NCI-H226 (cell line): ENCODE measurements at places on chromosomes 13 and 19.

- no peak for DNase-seq
These were observed 11.9 kb downstream of the PEAK3 start for GRCh38 chr19:2270157-2270422.

DNA sequence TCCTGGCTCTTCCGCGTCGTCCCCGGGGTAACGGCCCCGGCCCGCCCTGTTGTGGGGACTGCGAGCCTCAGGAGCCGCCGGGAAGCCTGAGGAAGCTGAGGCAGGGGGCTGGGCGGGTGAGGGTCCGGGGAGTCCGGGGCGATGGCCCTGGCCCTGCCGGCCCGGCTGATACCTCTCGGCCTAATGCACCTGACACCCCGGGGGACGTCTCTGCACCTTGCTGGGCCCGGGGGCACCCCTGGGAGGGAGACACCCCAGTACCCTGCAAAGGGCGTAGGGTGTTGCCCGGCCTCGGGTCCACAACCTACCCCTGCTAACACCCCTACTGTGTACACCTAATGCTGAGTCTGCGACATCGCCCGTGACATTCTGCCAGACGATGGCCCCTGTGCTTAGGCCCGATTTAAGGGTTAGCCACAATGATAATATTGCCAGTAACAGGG lies 410 bp downstream of the PIN1 start:
- DNase-seq, result no peak

- no peak for DNase-seq
These were observed 512 bp downstream of the RPS19 start for GRCh38 chr19:41860419-41861115.

- DNase-seq, result no peak
These were observed 6.7 kb downstream of the FGF14 start for GRCh38 chr13:102395174-102395573.

- no peak for DNase-seq
These were observed 86.5 kb downstream of the KCTD12 start for GRCh38 chr13:76799696-76800095.

DNA sequence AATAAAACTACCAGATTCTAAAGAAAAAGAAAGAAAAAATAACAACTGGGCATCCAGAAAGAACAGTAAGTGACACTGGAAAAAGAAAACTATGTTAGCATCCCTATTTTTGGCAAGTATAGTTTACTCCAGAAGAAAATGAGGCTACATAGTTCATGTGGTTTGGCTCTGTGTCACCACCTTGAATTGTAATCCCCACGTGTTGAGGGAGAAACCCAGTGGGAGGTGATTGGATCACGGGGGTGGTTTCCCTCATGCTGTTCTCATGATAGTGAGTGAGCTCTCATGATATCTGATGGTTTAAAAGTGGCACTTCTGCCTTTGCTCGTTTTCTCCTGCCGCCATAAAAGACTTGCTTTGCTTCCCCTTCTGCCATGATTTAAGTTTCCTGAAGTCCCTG lies 76.9 kb downstream of the ITGBL1 start:
- DNase-seq, result peak; percentile 73

GRCh38 chr13:102327119-102327617 lies 74.7 kb downstream of the FGF14 start:
- DNase-seq, result no peak

- DNase-seq, result no peak
These were observed 9.8 kb downstream of the PNPLA6 start for GRCh38 chr19:7545300-7545699.

- no peak for DNase-seq
These were observed 150.2 kb upstream of the VSTM2B start for GRCh38 chr19:29375429-29376119.

- DNase-seq, result no peak
These were observed 12.4 kb upstream of the CACNG7 start for GRCh38 chr19:53896682-53897081.

GRCh38 chr19:16002406-16003384 lies 53.9 kb downstream of the OR10H4 start:
- DNase-seq, result no peak

- DNase-seq, result no peak
These were observed 121.1 kb downstream of the FLT1 start for GRCh38 chr13:28373810-28374209.

- no peak for DNase-seq
These were observed 1.6 kb upstream of the KANK2 start for GRCh38 chr19:11198769-11199424.

DNA sequence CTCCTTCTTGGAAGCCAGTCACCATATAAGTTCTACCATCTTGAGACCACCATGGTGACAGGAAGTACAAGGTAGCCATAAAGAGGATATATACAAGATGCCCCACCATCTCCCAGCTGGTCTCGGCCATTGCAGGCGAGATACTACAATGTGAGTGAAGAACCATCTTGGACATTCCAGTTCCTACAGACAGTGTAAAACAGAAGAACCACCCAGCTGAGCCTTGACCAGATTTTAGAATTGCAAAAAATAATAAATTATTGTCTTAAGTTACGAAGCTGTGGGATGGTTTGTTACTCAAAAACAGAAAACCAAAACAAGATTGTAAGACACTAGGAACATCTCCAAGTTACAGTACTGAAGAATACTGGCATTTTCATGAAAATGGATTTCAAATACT lies 43.6 kb downstream of the DOCK9 start:
- no peak for DNase-seq

DNA sequence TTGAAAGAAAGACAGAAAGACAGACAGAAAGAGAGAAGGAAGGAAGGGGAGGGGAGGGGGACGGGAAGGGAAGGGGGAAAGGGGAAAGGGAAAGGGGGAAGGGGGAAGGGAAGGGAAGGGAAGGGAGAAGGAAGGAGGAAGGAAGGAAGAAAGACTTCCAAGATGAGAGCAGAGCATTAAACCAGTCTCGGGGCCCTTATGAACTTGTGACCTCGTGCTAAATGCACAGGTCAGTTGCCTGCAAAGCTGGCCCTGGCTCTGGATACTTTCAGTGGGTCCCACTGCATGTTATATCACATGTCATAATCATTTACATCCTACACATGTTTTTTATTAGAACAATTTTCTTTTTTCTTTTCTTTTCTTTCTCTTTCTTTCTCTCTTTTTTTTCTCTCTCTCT lies 24.2 kb upstream of the ABCC4 start:
- DNase-seq, result no peak

- no peak for DNase-seq
These were observed 577.2 kb downstream of the MYO16 start for GRCh38 chr13:109206616-109207015.

DNA sequence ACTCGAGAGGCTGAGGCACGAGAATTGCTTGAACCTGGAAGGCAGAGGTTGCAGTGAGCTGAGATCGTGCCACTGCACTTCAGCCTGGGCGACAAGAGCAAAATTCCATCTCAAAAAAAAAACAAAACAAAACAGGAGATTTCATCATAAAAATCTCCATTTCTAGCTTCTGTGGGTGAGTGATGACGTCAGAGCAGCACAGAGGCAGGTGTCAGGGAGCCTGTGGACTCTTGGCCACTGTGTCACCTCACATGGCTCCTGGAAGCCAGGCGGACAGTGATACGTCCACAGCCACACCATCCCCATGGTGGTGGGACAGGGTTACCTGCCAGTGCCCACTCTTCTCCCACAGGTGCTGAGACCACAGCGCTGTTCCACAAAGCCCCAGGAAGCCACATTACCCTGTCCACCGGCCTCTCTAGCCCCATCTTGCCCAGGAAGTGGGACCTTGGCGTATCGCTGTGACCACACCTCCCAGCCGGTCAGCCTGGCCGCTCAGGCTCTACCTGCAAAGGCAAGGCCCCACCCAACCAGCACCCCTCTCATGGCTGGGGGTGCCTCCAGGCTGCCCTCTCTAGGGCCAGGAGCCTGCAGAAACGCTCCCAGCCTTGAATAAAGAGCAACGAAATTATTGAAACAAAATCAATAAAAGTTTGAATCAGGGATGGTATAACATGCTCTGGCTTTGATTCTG lies 2.5 kb upstream of the FXYD3 start:
- no peak for DNase-seq

DNA sequence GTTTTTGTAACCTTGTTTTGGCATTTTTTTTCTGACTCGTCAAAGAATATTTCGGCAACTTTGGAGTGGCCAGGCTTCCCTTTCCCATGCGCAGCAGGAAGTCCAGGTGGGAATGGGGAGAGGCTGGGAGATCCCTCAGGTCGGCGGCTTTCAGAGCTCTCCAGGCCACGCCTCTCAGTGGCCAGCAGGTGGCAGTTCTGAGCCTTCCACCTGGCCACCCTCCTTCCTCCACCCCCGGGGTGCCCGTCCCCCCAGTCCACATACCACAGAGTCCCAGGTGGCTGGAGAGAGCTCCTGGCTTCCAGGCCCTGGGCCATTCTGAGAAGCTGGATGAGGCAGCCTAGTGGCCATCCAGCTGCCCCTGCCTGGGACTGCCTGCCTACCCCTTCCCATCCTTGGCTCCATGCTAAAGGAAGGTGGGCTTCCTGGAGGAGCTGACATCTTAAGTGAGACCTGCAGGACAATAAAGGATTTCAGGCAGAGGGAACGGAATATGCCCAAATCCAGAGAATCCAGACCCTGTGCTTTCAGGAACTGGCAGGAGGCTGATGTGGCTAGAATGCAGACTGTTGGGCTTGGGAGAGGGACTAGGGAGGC lies 46.3 kb downstream of the CCNE1 start:
- DNase-seq, result peak; percentile 8

GRCh38 chr13:104740641-104741222 lies 1674.5 kb upstream of the SLC10A2 start:
- no peak for DNase-seq
